ENCODE measurements at places on chromosomes 7 and 10. TPM values are rescaled to one million over a fixed set of nuclear protein-coding genes. Genes with fewer than 3 reads are reported as not detected.

OR2A1 gene
- total RNA-seq = not detected

STK31 gene
- 0.30 TPM for total RNA-seq

TET1 gene
- 59.2 TPM for total RNA-seq

OR2A5 gene
- not detected for total RNA-seq

GRCh38 chr10:124802313-124802675 lies 675 bp downstream of the ABRAXAS2 start:
- H3K27ac ChIP-seq = peak overlapping the region; percentile 4
- no peak for DNase-seq
- H3K36me3 ChIP-seq = no peaks in the 10 kb centered on the region
- peaks cover 2% of the 10 kb centered on the region for H3K27me3 ChIP-seq

DNA sequence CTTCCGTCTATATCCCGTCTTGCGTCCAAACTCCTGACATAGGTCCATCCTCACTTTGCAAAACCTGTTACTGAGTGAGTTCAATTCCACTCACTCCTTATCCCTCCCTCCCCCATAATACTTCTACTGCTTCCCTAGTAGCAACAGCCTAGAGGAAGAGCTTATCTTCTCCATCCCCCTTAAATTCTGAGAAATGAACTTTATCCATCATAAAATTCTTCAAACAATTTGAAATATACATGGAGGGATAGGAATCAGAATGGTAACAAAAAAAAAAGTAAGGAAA lies 27.6 kb downstream of the SEMA3C start:
- DNase-seq = no peak
- H3K36me3 ChIP-seq = no peaks in the 10 kb centered on the region
- H3K27me3 ChIP-seq = no peaks in the 10 kb centered on the region
- no peak overlapping the region for H3K4me3 ChIP-seq
- no peak overlapping the region for H3K27ac ChIP-seq

GRCh38 chr10:51649064-51649463 lies 50.3 kb downstream of the CSTF2T start:
- no peak overlapping the region for H3K4me3 ChIP-seq
- peaks cover 2% of the 10 kb centered on the region for H3K4me1 ChIP-seq
- H3K27ac ChIP-seq = 0 out of 2 replicates have a peak overlapping the region, but pooled peaks have one; percentile 51
- no peaks in the 10 kb centered on the region for H3K27me3 ChIP-seq
- DNase-seq = no peak

DNA sequence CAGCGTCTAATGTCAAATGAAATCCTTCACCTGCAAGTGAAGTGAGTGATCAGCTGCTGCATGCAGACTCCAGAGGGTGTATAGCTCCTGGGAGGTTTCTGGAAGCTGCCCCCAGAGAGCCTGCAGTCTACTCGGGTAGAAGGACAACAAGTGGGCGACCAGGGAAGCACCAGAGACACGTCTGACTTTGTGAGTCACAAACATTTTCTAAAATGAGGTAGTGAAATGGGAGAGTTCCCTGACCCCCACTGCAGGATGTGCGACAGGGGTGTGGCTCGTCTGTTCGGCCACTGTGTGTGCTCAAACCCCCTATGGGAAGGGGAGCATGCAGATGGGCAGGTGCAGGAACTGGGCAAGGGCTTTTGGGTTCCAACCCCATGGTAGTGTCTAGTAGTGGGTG lies 177.1 kb upstream of the PRKCQ start:
- H3K4me3 ChIP-seq = no peak overlapping the region
- peaks cover 40% of the 10 kb centered on the region for H3K27me3 ChIP-seq
- H3K36me3 ChIP-seq = peaks cover 19% of the 10 kb centered on the region
- H3K4me1 ChIP-seq = peaks cover 53% of the 10 kb centered on the region
- no peak overlapping the region for H3K27ac ChIP-seq
- no peak for DNase-seq

- no peak overlapping the region for H3K27ac ChIP-seq
- no peak overlapping the region for H3K4me3 ChIP-seq
- no peaks in the 10 kb centered on the region for H3K27me3 ChIP-seq
- peaks cover 14% of the 10 kb centered on the region for H3K4me1 ChIP-seq
- DNase-seq = no peak
These were observed 193.4 kb upstream of the STEAP4 start for GRCh38 chr7:88500131-88500530.

- DNase-seq = no peak
- H3K27ac ChIP-seq = 0 out of 2 replicates have a peak overlapping the region, but pooled peaks have one; percentile 21
- H3K36me3 ChIP-seq = no peaks in the 10 kb centered on the region
These were observed 8.1 kb downstream of the STK17A start for GRCh38 chr7:43590862-43591557.

All from WTC11 (cell line).